ENCODE measurements at places on chromosomes 6 and 20. TPM values are rescaled to one million over a fixed set of nuclear protein-coding genes. Genes with fewer than 3 reads are reported as not detected.

GRCh38 chr6:110778333-110778732 lies 36.9 kb downstream of the CDK19 start:
- DNase-seq: no peak

GRCh38 chr6:33750244-33750991 lies 3.7 kb upstream of the IP6K3 start:
- no peak for DNase-seq

- no peak for DNase-seq
Measured at GRCh38 chr20:35179292-35180212, 7.7 kb downstream of the PROCR start.

- DNase-seq: no peak
Measured at GRCh38 chr6:85464260-85464644, 14.4 kb downstream of the NT5E start.

DNA sequence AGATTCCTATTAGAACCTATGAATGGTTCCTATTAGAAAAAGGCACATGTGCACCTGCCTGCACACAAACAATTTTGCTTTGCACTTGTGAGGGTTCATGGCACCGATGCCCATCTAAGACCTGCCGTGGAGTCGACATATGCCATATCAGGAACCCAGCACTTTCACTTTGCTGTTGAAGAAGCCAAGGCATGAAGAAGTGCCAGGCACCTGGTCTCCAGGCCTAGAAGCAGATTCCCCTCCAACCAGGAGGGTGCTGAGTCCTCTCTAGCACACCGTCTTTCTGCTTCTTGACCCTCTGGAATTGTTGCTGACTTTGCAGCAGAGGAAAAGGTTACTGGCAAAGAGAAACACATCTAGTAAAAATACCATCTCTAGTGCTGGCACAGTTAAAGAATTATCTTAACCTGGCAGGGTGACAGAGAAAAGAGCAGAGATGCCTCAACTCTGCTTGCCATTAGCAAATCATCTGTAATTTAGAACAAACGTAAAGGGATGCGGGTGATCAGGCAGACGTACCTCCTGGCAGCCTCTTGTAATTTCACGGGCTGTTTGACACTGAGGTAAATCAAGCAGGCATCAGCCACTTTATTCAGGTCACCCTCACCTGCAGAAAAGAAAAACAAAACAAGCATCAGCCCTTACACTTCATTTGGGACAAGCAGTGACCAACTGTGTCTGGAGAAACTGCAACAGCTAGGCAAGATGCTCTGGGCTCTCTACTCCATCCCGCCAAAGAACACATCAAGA lies 37.2 kb downstream of the TTI1 start:
- no peak for DNase-seq

DNA sequence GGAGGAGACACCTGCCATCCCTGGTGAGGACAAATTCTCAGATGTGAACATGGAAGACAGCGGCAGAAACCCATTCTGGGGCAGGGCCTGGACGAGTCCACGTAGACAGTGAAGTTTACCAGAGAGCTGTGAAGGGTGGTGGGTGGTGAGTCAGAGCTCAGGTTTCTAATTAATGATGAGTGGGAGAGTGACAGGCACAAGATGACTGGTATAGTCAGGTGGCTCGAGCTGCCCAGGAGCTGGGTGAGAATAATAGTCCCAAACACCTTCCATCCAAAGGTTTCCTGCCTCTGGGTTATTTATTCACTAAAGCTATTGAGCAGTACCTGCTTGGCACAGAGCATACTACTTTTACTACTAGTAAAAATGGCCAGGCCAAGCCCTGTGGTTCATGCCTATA lies 6.0 kb downstream of the TLDC2 start:
- DNase-seq: no peak

AKAP12 gene
- 79.2 TPM for total RNA-seq

NKX2-2 gene
- not detected for total RNA-seq

TMEM151B gene
- total RNA-seq: 15.5 TPM

MICB gene
- 16.2 TPM for total RNA-seq

XKR7 gene
- total RNA-seq: 1.8 TPM

Measured in H1 (cell line).